ENCODE measurements at places on chromosomes 1 and 21.

DNA sequence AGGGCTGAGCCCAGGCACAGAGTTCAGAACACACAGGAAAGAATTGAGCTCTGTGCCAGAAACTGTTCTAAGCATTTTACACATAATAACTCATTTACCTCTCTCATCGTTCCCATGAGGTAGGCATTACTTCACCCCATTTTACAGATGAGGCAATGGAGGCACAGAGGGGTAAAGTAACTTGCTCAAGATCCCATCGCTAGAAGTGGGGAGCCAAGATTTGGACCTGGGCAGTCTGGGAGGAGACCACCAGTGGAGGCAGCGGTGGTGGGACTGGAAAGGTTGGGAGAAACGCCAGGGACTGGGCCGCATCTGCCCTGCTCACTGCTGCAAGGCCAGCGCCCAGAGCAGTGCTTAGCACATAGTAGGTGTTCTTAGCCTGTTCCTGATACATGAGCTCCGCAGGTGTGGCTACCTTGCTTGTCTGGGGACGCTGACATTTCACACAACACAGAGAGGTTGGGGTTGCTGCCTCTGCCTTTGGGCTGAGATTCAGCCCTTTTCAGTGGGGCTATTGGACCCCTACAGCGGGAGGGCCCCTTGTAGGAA, 27.8 kb upstream of the EPS8L3 start:
- no peak for DNase-seq

GRCh38 chr1:202805886-202806844, 2.1 kb downstream of the KDM5B start:
- no peak for DNase-seq

GRCh38 chr1:198598796-198599321, 40.0 kb upstream of the PTPRC start:
- no peak for DNase-seq

- no peak for DNase-seq
Measured at GRCh38 chr21:31490443-31490842, 146.4 kb upstream of the TIAM1 start.

DNA sequence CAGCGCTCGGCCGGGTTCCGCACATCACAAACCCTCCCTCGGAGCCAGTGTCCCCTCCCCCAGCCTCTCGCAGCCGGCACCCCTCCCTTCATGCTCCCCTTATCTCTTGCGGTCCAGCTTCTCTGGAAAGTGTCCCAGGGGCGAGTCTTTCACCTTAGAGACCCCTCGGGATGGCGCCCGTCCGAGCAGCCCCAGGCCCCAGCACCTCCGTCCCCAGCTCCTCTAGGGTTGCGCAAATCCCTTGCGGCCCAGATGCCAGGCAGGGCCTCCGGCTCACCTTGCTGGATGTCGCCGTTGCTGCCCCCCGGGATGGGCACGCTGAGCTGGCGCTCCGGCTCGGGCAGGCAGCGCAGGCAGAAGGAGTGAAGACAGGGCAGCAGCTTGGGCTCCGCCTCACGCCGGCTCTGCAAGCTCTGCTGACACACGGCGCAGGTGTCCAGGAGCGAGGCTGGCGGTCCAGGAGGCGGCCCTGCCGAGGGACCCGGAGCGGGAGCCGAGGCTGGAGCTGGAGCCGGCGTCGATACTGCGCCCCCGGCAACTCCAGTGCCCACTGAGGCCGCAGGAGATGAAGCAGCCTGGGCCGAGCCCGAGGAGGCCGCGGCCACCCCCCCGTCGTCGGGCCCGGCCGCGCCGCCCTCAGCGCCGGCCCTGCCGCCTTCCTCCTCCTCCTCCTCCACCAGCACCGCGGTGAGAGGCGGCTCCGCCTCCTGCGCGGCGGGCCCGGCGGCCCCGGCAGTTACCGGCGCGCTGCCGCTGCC, 550 bp downstream of the TRIM33 start:
- DNase-seq: peak; percentile 85

DNA sequence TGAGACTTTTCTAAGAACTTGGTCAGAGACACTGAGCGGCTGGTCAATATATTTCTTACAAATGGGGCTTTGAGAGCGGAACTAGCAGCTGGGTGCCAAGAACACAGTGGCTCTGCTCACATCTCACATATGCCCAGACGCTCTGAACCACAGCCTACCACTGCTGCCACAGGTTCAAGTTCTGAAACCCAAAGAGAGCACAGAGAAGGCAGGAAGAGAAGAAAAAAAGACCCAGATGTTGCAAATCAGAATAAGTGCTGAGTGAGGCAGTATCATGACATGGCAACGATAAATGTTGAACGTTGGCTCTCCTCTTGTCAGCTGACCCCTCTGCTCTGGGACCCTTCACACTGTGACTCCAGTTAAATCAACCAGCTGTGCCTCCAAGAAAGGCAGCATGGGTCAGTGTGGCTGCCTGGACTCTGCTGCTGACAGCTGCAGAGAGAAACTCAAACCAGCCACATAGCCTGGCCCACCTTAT, 26.4 kb downstream of the HIVEP3 start:
- DNase-seq: no peak

GRCh38 chr1:220711056-220711809, 21.1 kb downstream of the C1orf115 start:
- no peak for DNase-seq

DNA sequence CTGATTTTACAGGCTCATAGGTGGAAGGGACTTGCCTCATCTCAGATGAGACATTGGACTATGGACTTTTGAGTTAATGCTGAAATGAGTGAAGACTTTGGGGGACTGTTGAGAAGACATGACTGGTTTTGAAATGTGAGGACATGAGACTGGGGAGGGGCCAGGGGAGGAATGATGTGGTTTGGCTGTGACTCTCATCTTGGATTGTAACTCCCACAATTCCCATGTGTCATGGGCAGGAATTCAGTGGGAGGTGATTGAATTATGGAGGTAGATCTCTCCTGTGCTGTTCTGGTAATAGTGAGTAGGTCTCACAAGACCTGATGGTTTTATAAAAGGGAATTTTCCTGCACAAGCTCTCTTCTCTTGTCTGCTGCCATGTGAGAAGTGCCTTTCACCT, 20.8 kb downstream of the SCYL3 start:
- no peak for DNase-seq

GRCh38 chr1:19353596-19353995, 41.5 kb downstream of the SLC66A1 start:
- DNase-seq: no peak

GRCh38 chr1:60031146-60031545, 42.4 kb downstream of the C1orf87 start:
- no peak for DNase-seq

DNA sequence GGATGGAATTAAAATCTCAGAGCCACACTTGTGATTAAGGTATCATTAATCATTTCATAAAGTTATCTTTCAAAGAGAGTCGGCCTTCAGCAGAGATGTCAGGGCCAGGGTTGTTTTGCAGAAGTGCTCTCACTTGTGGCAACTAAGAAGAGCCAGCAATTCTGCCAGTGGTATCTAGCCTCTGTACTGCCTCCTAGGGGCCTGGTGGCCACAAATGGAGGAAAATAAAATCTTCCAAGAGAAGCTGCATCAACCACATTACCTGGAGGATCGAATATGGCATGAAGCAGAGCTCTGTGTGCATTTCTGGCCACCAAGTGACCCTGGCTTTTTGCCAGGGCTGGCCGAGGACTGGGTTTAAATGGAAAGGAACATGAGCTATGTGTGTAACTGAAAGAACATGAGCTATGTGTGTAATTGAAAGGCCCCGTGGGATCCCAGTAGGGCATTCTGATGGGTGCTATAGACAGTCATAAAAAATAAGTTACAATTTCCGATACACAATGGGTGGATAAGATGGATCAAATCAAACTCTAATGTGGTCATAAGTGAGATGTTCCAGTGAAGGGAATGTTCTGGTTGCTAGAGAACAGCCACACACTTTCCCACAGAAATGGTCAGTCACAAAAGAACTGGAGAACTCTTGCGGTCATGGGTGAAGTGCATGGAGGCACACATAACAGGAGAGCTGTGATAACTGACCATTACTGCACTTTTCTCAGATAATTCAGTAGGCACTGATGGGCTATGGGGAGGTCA, 335.8 kb downstream of the CAMTA1 start:
- DNase-seq: no peak

- no peak for DNase-seq
Measured at GRCh38 chr1:94456736-94457135, 38.5 kb downstream of the ABCD3 start.

DNA sequence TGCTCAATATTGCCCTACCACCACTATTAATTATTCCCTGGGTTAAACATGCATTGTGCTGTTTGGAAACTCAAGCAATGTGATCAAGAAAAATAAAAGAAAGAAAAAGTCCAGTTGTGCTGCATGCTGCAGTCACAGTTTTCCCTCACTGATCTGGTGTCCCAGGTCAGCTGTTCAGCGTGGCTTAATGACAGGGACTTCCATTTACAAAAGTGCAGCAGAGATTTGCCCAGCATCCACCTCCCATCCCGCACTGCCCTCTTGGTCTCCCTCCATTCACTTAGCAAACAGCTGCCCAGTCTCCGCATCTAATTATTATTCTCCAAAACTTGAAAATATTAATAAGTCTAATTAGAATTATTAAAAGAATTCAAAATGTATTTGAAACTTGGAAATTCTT, 2.0 kb upstream of the OR2T4 start:
- no peak for DNase-seq

DNA sequence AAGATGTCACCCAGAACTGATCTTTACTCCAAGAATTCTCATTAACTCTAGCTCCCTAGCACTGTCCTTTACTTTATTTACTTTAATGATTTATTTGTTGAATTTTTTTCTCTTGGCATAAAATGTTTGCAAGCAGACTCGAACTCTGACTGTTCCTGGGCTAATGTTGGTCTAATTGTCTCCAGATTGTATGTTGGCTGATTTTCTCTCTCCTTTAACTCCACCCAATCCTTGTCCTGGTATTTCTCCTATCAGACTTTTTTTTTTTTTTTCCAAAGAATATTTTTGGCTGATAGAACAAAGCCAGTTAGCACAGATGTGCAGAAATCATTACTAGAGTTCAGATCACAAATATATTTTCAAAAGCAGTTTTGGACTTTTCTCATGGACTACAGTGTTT, 82.6 kb downstream of the ATF6 start:
- DNase-seq: no peak

DNA sequence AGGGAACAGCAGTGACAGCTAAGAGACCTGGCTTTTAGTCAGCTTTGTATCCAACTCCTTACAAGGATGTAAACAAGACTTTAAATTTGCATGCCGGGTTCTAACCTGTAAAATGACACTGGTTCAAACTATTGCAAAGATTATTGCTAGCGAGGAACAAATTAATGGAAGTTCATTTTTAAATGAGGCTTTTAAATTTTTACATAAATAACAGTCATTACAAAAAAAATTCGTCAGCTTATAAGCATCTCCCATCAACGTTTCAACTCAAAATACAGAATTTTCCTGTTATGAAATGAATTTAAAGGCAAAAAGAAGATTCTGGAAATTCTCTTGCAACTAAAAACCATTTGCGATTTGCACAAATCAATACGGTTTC, 668 bp downstream of the KIF14 start:
- DNase-seq: no peak

DNA sequence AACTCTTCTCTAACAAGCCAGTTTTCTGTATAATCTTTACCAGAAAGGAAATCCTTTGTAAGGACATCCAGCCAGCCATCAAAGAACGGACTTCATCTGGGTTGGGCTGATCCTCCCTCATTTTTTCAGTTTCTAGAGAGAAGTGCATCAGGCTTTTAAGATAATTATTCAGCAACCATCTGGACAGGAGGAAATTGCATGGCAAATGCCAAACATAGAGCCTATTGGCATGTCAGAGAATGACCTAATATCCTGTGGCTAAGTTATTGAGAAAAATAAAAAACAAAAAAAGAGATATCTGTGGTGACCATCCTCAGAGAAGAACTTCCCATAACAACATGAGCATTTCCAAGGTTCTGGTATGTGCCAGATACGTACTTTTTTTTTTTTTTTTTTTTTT, 74.9 kb upstream of the BEND5 start:
- no peak for DNase-seq

DNA sequence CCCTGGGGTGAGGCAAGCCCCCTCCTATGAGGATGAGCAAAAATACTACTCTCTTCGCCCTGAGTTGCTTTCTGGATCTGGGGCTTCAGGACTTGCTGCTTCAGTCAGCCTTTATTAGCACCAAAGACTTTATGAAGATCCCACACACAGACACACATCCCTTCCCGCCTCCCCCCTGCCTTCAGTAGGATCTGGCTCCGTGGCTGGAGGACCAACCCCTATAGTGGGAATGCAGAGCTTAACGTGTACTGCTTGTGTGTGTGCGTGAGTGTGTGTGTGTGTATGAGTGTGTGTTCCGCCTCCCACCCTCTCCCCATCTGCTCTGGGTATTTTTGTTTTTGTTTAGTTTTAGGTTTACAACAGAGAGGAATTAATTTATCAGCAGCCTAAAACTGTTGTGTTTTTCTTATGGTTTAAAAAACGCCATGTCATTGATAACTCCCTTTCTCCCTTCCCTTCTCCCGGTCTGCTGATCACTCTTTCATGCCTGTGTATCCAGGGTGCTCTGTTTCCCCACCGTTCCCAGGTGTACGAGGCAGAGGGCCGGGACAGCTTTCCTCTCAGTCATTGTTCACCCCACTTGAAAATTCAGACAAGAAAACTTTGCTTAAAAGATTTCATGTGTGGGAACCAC, 27.5 kb upstream of the ZFP69B start:
- no peak for DNase-seq

GRCh38 chr1:43447891-43448708, 5.6 kb downstream of the HYI start:
- DNase-seq: no peak

- no peak for DNase-seq
Measured at GRCh38 chr1:226207048-226207447, 16.4 kb upstream of the MIXL1 start.

- peak; percentile 13 for DNase-seq
Measured at GRCh38 chr1:65141394-65141793, 6.6 kb upstream of the AK4 start.

DNA sequence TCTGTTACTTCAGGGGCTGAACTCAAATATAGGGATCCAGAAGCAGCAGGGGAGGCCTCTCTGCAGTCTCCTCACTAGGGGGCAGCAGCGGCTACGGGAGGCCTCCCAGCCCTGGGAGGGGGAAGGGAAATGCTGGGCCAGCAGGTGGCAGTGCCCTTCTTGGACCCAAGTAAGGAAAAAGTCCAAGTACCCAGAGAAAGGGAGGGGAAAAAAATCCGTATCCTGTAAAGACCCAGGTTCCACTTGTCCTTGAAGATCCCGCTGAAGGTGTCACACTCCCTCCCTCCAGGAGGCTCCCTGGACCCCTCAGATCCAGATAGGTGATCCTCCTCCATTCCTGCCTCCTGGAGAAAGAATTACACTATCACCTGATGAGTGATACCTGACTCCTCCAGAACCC, 14.1 kb upstream of the NUAK2 start:
- peak; percentile 86 for DNase-seq

DNA sequence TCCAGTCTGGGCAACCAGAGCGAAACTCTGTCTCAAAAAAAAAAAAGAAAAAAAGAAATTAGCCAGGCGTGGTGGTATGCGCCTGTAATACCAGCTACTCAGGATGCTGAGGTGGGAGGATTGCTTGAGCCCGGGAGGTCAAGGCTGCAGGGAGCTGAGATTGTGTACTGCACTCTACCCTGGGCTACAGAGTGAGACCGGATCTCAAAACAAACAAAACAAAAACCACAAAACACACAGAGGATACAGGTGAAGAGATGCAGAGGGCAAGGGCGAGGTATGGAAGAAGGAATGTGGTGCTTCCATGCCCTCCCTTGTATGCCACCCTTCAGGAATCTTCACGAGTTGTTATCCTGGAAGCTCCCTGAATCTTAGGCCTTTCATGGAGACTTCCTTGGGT, 68.5 kb downstream of the NDUFS5 start:
- DNase-seq: no peak
